Naive thymus-derived CD8-positive, alpha-beta T cell (primary cell): ENCODE measurements at places on chromosomes 5 and 9.
A peak's percentile ranks its signal among the peaks of the same experiment; 100 is the strongest.

DNA sequence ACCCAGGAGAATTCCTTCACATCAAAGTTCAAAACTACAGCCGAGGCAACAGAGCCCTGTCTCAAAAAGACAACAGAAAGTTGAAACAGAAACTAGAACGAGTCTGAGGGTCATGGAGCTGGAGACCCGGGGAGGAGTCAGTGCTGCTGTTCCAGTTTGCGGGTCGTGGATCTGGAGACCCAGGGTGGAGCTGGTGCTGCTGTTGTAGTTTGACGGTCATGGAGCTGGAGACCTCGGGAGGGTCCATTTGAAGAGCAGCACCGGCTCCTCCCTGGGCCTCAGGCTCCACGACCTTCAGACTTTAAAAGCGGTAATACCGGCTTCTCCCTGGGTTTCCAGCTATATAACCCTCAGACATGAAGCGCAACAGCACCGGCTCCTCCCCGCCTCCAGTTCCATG is 13.0 kb upstream of the LCN15 start:
- no peak for DNase-seq

DNA sequence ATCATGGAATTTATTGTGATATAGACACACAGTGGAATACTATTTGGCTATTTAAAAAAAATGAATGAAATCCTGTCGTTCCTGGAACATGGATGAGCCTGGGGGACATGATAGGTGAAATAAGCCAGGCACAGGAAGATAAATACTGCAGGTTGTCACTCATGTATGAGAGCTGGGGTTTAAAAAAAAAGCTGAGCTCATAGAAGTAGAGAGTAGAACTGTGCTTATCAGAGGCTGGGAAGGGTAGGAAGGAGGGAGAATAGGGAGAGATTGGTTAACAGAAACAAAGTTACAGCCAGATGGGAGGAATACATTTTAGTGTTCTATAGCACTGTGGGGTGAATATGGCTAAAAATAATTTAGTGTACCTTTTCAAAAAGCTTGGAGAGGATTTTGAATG is 200.6 kb upstream of the NR4A3 start:
- no peak for DNase-seq

GRCh38 chr5:55320571-55320970 is 12.8 kb downstream of the MTREX start:
- no peak for DNase-seq

DNA sequence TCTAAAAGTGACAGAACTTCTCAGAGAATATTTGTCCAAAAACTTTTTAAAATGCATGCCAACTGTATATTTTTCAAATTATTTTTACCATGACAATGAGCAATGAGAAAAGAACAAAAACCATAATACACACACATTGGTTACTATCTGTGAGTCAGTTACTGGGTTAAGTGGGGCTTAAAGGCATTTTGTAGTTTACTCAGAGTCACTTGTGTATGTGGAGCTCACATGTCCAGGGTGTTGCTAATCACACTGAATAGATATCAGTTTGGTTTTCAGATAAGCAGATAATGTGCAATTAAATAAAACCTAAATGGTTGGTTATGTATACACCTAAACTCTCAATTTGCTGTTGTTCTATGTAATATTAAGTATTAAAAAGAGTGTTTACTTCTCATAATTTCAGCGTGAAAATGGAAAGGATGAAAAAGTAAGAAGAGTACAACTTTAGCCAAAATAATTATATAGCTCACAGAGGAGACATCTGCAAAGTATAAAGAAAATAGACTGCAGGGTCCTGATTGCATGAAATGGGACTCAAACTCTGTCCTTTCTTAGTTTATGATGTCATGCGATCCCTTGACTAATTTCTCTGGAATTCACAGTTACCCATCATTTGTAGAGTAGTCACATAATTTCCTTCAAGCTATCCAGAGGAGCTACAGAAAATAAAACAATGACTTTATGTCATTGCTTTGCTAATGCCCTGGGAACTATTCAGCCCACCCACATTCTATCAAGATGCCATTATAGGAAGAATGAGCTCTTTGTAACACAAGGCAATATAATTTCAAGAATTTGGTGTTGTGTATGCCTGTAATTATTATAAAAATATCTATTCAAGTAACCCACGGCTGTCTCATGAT is 388.0 kb upstream of the ZNF608 start:
- no peak for DNase-seq

GRCh38 chr9:111481885-111482636 is 2.1 kb downstream of the ECPAS start:
- no peak for DNase-seq

DNA sequence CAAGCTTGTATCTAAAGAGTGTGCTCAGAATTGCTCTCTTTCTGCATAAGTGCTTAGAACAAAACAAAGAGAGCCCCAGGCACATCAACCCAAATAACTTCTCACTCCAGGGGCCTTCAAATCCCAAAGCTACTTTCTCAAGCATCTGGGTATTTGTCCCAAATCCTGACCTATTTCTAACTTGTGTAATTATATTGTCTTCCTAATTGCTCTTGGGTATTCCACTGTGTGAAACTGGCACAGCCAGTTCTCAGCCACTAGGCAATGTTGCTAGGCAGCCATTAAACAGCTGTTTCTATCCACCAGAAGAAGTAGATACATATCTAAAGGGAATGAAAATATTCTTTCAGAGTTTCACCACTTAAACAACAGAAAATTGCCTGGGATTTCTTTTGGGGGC is 198.8 kb downstream of the PRELID2 start:
- DNase-seq = no peak

DNA sequence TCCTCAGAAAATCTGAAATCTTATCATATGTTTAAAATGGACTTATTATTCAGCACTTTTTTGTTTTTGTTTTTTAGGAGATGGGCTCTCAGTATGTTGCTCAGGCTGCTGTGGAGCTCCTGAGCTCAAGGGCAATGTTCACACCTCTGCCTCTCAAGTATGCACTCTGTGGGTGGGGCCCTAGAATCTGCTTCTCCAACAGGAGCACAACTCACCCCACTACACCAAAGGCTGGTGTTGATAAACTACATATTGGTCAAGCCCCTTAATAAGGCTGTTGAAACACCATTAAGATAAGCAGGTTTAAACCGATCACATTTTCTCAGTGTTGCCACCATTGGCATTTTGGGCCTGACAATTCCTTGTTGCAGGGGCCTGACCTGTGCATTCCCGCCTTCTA is 131.6 kb downstream of the FANCC start:
- DNase-seq = no peak

DNA sequence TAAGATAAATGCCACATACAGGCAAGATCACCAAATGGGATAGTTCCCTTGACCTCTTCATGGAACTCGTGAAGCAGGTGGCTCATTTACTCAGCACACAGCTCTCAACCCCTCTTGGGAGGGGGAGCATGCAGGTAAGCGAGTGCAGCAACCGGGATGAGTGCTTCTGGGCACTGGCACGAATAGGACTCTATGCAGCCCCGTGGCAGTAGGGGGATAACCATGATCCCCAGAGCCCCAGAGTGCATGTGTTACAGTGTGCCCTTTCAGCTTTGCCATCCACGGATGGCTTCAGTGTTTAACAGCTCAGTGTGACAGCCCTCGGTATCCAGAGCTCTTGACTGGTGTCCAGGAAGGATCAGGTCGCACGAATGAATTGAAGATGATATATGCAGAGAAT is 1187.1 kb downstream of the CDH9 start:
- no peak for DNase-seq

GRCh38 chr5:72507907-72508238 is 663 bp upstream of the ZNF366 start:
- no peak for DNase-seq

DNA sequence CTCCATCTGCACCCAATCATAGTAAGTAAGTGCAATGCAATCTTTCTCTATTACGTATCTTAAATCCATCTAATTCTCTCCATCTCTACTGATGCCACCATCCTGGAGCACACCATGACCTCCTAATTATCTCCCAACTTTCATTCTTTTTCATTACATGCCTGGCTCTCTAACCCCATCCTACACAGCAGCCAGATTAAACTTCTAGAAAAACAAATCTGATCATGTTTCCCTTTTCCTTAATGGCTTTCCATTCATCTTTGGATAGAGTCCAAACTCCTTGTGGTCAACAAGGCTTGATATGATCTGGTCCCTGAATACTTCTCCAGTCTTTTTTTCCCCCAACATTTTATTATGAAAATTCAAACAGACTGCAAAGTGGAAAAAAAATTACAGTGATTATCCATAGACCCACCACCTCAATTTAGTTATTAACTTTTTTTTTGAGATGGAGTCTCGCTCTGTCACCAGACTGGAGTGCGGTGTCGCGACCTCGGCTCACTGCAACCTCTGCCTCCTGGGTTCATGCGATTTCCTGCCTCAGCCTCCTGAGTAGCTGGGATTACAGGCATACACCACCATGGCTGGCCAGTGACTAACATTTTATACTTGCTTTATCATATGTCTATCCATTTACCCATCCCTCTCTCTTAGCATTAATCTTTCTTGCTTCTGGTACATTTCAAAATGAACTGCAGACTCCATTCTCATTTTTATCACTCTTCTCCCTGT is 5.2 kb downstream of the PPP2R2B start:
- DNase-seq = no peak

DNA sequence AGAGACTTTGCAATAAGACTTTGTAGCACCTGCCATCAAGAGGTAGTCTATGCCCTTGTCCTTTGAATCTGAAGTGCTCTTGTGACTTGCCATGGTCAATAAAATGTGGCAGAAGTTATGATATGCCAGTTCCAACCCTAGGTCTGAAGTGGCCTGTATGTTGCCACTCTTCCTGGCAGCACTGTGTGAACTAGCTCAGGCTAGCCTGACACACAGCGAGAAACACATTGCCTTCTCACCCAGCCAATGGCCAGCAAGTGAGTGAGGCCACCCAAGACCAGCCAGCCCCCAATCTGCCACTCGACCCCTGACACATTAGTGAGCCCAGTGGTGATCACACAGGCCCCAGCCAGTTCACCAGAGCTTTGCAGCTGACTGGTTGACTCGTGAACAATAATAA is 52.7 kb upstream of the OSMR start:
- no peak for DNase-seq

DNA sequence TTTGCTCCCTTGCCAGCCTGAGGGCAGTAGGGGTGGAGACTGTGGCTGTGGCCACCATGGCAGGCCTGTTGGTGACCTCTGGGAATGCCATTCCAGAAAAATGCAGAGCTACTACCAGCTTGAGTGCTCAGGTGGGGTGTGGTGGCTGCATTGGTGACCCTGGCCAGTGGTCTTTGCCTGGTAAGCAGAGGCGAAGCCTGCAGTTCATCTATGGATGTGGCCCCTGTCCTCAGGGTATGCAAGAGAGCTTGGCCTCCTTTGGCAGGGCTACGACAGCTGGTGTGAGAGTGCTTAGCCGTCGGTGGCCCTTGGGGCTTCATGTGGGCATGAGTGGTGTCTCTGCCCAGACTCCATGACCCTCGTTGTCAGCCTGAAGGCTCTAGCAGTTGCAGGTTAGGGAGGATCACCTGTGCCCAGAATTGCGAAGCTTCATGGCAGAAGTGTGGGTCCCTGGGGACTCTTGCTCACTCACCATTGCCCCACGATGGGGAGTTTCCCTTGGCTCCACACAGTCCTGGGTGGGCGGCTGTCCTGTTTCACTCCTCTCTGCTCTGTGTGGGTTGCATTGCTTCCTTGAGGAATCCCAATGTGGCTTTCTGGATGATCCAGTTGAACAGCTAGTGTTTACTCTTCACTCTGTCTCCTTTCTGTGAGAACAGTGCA is 117.9 kb upstream of the CDH12 start:
- DNase-seq = no peak

- DNase-seq = no peak
Measured at GRCh38 chr9:106945727-106946660, 83.0 kb downstream of the ZNF462 start.

- peak; percentile 34 for DNase-seq
Measured at GRCh38 chr5:149271716-149272563, at the start of gene AFAP1L1. Gene AFAP1L1, plus strand, starts transcription at chr5:149271859. Its CDS starts 110 bp downstream, at chr5:149271969.

- no peak for DNase-seq
Measured at GRCh38 chr5:97417986-97418385, 234.9 kb upstream of the RIOK2 start.
